Stimulated activated CD4-positive, alpha-beta T cell treated with anti-CD3 and anti-CD28 coated beads, TNF-alpha, amount 100 ng/mL, for 24 hours (primary cell): ENCODE measurements at places on chromosomes 6 and 20.

DNA sequence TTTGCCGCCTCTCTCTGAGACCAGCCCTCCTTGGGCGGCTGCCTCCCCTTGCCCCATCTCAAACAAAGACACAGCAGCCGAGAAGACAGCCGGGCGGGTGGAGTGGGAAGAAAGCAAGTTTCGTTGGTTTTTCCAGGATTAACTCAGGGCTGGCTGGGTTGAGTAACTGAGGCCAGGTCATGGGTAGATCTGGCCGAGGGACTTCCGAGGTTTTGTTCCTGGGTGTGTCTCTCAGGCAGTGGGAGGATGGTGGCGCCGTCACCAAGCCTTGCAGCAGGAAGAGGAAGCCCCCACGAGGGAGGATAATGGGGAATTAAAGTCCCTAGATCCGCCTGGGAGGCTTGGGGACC, 167.2 kb downstream of the TTLL2 start:
- no peak for DNase-seq

GRCh38 chr6:1486387-1486786, 97.0 kb downstream of the FOXF2 start:
- DNase-seq, result no peak

DNA sequence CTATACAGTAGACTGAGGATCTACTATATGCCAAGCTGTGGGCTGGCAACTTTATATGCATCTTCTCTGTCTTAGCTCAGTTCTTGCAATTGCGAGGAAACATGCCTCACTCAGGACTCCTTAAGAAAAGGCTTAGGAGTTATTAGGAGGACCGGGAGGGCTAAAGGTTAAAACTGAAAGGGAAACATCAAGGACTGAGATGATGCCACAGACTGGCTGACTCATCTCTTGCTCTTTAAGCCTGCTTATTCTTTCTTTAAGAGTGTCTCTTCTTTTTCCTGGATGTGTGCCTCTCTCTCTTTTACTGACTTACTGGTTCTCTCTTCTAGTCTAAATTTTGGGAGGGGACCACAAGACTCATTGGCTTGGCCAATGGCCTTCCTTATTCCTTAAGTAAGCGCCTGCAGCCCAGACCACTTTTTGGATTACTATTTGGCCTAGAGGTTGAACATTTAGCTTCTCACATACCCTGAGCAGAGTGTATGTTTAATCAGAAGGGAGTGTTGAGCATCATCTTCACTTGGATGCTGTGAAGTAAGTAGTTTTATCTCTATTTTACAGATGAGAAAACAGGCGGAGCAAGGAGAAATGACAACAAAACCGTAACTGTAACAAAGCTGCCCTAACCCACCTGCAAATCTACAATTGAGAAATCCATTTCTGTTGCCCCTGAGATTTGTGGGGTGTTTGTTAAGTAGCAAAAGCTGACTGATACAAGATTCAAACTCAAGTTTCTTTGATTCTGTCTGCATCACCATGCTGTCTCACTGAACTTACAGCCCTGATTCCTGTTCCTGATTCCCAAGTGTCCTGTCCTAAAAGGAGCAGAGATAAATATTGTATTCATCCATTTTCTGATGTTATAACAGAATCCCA, 7.2 kb upstream of the SDC4 start:
- no peak for DNase-seq

DNA sequence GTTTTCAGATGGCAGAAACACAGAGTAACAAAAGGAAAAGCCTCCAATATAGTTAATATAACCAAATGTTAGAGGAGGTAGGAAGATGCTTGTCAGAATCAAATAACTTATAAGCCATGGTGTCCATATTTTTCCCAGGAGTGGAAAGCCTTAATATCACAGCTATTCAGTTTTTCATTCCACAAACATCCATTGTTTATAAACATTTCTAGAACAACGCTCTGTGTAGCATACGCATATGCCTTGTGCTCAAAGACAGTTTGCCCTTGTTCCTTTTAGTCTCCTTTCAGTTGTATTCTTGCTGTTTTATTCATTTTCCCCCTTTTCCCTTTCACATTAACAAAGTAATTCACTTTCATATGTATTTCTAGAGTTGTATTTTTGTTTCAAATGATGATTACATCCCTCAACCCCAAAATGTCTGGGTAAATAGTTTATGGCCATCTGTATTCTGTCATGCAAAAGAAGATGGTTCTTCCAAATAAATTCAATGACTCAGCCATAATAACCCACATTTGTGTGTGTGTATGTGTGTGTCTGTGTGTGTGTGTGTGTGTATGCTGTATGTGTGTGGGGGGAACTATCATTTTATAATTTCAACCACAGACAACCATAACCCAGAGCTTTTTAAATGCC, 455.7 kb upstream of the SOX4 start:
- no peak for DNase-seq

DNA sequence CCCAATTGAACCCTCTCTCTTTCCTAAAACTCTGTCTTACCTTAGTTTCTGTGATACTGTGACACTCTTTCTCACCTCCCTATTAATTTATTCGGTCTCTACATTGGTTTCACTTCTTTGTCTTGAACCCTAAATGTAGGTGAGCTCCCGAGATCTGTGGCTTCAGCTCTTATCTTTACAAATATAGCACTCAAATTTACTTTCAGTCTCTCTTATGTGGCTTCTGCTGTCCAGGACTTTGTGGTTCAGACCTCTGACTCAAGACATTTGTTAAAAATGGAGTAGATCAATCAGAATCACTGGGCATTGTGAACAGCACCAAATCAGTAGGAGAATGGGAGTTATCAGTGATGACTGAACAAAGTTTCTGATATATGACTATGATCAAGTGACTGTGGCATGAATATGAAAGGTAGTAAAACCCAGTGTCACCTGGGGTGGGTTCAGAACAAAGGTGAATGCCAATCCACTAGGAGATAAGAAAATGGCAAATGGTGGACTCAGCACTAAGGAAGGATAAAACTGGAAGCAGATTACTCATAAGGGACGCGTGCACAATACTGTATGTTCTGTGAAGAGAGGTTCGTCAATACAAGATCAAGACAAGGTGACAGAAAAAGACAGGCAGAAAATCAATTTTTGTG, 27.2 kb downstream of the IL17F start:
- no peak for DNase-seq

DNA sequence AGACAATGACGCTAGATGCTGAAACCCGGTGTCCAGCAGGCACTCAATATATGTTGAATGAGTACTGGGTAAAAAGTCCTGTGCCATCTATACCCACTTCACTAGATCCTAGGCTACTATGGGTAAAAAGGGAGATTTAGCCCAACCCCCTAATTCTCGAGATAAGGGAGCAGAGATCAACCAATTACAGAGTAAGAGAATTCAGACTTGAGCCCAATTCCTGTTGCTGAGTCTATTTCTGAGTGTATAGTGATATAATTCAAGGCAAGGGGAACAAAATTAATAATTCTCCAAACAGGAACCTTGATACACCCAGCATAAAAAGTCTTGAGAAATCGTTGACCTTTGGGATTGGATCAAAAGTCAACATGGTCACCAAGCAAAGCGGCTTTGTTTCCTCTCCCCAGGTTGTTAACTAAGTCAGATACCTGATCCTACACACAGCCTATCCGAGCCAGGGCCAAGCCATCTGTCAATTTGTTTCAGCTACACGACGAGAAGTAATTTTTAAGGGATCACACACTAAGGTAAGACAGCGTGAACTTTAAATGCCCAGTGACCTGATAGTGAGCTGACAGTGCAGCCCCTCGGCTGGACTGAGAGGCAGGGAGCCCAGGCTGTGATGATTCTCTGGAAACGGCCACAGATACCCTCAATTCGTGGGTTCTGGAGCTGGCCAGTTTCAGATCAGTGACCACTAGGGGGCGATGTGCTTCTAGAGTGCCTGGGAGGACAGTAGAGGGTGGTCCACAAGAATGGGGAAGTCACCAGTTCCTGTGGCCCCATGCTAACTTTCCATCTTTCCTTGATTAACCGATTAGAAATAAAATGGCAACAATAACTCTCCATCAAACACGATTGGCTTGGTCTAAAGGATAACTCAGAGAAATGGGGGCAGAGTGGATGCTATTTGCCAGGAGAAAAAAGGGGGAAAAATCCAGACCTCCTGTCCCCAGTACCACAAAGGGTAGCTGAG, 46.2 kb downstream of the SLC22A23 start:
- peak; percentile 46 for DNase-seq

GRCh38 chr6:78844899-78845298, 22.5 kb upstream of the IRAK1BP1 start:
- DNase-seq, result no peak

- no peak for DNase-seq
Measured at GRCh38 chr6:32983964-32984621, 15.7 kb downstream of the BRD2 start.

GRCh38 chr6:35919085-35919826, 1.6 kb downstream of the SRPK1 start:
- DNase-seq, result no peak

- DNase-seq, result peak; percentile 61
Measured at GRCh38 chr6:44078827-44079671, 48.2 kb downstream of the MRPL14 start.

GRCh38 chr20:23147647-23147963, 61.5 kb upstream of the CD93 start:
- DNase-seq, result no peak

DNA sequence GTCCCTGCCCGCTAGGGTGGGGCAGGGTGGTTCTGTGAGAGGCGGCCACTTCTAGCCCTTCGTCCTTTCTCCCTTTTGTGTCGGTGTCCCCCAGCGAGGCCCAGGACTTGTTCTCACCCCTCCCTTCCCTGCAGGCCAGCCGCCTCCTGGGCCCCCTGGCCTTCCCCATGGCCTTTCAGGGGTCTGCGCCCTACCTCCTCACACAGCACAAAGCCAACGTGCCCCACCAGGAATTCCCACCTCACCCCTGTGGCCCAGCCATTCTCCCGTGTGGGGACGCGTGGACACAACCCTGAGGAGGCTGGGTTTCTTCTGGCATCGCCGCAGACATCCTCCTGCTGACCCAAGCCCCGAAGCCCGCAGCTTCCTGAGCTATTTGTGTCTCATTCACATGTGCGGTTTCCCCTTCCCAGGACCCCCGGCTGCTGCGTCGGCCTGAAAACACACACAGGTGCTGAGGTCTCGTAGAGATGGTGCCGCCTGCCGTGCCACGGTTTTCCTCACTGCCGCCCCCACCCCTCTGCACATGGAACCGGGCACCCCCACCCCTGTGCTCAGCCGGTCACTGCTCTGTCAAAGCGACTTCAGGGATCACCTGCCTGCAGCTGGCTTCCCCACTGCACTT, 375.8 kb downstream of the CDH4 start:
- DNase-seq, result no peak

DNA sequence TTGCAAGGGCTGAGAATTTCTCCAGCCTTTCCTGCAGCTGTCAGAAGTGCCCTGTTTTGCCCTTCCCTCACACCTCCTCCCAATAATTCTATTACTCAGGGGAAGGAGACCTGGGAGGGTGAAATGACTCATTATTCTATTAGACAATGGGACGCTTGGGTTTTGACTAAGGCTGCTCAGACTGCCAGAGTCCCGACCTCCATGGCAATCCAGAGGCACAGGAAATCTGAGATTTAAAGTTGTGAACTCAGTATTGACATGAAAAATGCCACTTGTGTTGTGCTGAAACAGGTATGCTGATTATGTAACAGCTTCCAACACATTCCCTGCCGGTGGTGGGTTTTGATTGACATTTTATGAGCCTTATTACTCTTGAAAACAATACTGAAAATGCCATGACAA, 625.9 kb upstream of the FLRT3 start:
- DNase-seq, result no peak

- DNase-seq, result no peak
Measured at GRCh38 chr20:60642541-60642940, 609.5 kb upstream of the CDH4 start.

DNA sequence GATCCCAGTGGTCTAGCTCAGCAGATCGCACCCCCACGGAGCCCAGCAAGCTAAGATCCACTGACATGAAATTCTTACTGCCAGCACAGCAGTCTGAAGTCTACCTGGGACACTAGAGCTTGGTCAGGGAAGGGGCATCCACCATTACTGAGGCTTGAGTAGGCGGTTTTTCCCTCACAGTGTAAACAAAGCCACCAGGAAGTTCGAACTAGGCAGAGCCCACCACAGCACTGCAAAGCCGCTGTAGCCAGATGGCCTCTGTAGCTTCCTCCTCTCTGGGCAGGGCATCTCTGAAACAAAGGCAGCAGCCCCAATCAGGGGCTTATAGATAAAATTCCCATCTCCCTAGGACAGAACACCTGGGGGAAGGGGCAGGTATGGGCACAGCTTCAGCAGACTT, 18.8 kb downstream of the FRK start:
- no peak for DNase-seq

DNA sequence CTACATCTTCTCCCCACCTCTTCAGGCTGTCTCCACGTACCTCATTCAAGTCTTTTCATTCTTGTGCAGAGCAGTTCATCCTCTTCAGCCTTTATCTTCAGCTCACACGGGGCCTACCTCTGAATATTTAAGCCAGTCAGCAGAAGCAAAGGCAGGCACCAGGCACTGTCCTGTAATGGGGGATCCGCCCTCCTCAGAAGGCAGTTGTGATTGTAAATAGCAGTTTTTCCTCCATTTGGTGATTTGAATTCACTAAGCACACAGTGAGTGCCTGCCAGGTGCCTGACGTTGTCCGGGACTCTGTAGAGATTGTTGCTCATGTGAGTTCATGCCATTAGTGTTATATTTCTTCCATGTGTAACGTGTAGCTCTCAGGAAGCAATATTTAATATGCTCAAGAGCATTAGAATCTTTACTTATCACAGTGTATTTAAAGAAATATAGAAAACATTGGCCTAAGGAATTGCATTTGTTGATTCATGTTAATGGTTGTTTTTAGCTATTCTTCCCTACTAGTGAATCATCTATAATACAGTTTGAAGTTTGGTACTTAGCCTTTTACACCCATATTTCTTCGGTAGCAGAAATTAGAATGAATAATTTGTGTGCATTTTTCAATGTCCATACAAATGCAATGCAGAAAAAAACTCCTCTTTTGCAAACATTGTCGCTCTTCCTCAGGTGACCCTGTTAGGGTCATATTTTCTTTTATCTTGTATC, 17.9 kb downstream of the BPHL start:
- no peak for DNase-seq

DNA sequence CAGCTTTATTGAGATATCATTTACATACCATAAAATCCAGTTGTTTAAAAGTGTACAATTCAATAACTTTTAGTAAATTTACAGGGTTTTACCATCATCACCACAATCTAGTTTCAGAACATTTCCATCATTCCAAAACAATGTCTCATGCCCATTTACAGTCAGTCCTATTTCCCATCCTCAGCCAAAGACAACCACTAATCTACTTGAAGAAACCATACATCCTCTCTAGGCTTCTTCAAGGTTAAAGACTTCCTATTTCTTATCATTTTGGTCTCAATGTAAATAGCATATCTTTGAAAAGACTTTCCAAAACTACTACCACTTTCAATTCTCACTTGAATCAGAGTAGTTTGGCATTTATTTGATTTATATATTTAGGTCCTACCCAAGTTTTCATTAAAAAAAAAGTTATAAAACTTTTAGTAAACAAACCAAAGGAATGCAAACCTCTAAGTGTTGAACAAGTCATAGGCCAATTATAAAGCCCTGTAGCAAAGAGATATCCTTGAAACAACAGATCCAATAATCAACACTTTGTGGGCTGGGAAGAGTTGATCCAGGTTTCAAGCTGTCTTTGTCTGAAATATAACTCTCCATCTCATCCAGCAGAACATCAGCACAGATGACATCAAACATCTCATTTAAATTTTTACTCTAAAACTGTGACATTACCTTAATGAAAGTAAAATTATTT, 211.3 kb upstream of the RUNX2 start:
- DNase-seq, result no peak

- DNase-seq, result no peak
Measured at GRCh38 chr6:43895656-43896328, 125.8 kb downstream of the VEGFA start.

- DNase-seq, result no peak
Measured at GRCh38 chr6:148758492-148758891, 11.7 kb downstream of the UST start.

GRCh38 chr6:42532038-42532669, 31.7 kb upstream of the UBR2 start:
- DNase-seq, result no peak
